HCT116 (cell line): ENCODE measurements at places on chromosomes 7 and 10. TPM values are rescaled to one million over a fixed set of nuclear protein-coding genes. Genes with fewer than 3 reads are reported as not detected.

DNA sequence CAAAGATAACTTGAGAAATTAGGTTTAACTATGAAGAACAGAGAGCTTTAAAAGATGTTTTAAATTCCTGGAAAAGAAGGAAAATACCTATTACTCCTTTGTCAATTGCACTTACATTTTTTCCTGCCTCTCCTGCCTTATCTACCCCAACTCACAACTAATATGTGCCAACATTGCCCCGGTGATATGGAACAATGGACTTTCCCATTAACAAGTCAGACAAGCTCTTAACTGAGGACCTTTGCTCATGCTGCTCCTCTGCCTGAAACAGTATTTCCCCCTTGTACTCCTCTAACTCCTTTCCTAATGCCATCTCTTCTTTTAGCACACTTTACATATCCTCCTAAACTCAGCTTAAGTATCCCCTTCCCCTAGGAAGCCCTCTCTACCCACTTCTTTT is 4.8 kb upstream of the ACTA2 start:
- no peak for DNase-seq

GRCh38 chr7:22759721-22760120 is 32.7 kb downstream of the IL6 start:
- no peak for DNase-seq

- DNase-seq: no peak
These were observed 1005.3 kb upstream of the SORCS1 start for GRCh38 chr10:108169846-108170245.

- DNase-seq: peak; percentile 31
These were observed 387.5 kb downstream of the CCSER2 start for GRCh38 chr10:84715911-84716310.

Gene OR2A1
- total RNA-seq: not detected

- no peak for DNase-seq
These were observed 78.4 kb downstream of the XRCC2 start for GRCh38 chr7:152597507-152597906.

DNA sequence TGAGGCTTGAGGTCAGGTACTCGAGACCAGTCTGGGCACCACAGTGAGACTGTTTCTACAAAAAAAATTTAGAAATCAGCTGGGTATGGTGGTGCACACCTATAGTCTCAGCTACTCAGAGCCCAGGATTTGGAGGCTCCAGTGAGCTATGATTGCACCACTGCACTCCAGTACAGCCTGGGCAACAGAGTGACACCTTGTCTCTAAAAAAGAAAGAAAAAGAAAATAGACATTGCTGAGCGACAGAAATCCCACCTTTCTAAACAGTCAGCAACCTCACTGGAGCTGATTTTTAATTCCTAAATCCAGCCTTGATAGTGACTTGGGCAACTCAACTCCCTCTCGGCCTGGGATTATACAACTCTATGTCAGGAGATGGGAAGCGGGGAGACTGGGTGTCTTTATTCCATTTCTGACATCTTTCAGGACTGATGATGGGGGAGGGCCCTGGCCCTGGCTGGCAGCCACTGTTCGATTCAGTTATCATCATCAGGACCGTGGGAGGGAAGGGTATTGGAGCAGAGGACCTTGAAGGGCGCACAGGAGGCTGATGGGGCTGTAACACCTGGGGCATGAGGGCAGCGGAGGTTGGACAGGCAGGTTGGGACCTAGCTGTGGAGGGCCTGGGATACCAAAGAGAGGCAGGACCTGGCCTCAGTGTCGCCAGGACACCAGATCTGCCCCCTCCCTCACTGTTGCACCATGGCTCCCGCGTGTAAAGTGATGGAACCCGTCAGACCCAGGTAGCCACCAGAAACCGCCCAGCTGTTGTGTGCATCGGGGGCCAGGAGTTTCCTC is 14.7 kb downstream of the HSPB1 start:
- no peak for DNase-seq

GRCh38 chr7:5997210-5997808 is 11.5 kb downstream of the PMS2 start:
- no peak for DNase-seq

DNA sequence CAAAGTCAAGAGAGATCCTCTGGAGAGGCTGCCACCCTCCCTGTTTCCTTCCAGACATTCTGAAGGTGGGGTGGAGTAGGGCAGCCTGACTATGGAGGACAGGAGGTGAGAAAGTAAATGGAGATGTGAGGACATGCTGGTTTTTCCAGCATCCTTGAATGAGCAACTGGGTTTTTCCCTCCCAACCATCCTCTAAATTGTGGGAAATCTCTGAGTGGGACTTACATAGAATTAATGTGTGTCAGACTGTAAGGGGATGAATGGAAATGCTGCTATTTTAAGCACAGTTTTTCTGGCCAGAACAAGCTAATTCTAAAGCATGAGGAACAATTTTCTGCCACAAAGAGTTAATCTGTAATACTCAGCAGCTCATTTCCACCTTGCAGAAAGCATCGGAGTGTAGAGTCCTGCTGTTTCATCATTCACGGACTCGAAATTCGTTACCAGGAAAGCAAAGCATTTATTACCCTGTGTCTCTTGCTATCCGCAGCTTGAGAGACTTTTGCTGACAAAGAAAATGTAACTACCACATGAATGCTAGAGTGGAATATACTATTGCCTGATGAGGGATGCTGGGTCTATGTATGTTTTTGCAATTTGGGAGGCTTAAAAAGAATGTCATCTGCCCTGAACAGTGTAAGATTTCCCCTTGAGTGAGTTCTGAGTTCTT is 213.0 kb downstream of the CELF2 start:
- DNase-seq: no peak

- no peak for DNase-seq
These were observed 40.5 kb downstream of the NRG3 start for GRCh38 chr10:81915504-81915897.

- DNase-seq: no peak
These were observed 6.8 kb upstream of the CLDN12 start for GRCh38 chr7:90396420-90396819.

DNA sequence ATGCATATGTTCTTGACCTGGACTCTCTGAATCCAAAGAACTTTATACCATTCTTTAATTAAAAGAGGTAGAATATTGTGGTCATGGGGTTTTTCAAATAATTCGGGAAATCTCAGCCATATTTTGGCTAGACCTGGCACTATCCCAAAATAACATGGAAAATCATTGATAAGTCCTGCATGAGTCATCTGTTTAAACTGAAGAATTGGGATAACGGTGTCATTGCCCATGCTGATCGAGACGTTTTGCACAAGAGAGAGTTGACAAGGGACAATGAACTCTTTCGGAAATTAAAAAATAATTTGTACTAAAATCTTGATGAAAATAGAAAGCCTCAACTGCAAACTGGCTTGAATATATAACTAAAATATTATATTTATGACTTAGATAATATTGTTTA is 19.9 kb upstream of the ABCB4 start:
- no peak for DNase-seq

Gene MEOX2
- total RNA-seq: not detected

Gene GHRHR
- total RNA-seq: not detected

GRCh38 chr7:70506434-70506833 is 625.5 kb upstream of the GALNT17 start:
- no peak for DNase-seq

DNA sequence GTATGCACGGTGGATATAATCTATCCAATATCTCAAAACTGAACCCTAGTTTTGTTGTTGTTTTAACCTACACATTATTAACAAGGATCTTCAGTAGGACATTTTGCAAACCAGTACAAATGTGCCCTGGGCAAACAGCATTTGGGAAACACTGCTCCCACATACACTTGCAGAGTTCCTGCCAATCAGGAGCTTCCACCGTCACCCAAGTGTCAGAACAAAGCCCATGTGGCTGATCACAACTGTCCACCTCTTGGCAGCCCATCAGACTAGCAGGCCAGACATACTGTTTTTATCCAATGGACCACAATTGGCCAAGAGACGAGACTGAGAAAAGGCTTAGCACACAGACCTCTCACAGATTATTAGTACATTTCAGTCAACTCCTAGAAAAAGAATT is 200.4 kb downstream of the FAM107B start:
- no peak for DNase-seq

Gene ZNF853
- total RNA-seq: 0.05 TPM

Gene SMO
- 12.8 TPM for total RNA-seq

Gene ANKRD30A
- not detected for total RNA-seq

Gene INSYN2A
- total RNA-seq: not detected

Gene OR13A1
- not detected for total RNA-seq

DNA sequence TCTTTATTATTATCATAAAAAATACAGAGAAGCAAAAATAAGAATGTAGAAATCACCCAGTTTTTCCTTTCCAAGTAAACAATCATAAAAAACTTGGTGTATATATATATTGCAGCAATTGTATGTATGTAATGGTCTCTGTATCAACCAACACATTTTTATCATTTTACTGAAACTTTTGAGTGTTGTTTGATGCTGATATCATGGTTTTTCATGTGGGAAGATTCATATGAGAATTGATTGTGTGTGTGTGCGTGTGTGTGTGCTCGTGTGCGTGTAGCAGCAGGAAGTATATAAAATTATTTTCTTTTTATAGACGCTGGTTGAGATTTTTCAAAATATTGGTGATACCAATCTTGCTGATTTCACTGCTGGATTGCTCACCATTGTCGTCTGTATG is 22.3 kb downstream of the SLC26A4 start:
- no peak for DNase-seq

Gene CLDN12
- total RNA-seq: 30.6 TPM

Gene CLDN3
- total RNA-seq: 19.2 TPM

Gene PKD2L1
- 0.17 TPM for total RNA-seq

Gene AGBL3
- total RNA-seq: 1.9 TPM

DNA sequence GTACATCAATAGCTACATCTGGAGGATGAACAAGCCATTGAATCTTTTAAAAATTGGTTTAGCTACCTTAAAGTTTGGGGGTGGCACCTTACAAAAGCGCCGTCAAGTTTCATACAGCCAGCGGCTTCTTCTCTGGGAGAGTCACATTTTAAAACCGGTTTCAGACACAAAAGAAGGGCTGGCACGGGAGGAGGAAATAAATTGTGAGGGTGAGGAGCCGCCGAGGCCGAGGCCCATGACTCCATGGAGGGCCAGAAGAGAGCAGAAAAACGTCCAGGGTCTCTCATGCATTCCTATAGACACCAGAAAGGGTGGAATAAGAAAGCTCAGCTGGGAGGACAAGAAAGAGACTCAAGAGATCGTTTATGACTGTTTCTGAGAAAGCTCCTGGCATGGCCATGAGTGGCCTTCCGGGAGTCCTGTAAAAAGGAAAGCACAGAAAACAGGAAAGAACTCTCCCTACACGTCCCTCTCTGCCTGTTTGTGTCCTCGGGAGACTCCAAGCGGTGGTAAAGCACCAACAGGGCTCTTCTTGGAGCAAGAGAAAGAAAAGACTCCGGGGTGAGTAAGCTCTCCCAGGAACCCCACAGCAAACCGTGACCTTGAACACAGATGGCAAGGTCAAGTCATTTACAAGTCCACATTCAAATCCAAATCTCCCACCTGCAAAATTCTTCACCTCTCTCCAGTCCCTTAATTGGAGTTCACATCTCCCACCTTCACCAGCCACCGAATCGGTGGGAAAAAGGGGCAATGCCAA is 1.8 kb downstream of the FRAT2 start:
- no peak for DNase-seq

Gene DOCK4
- 2.2 TPM for total RNA-seq

- DNase-seq: no peak
These were observed 731 bp upstream of the CRPPA start for GRCh38 chr7:16422103-16422435.

GRCh38 chr7:102019461-102019860 is 202.0 kb downstream of the CUX1 start:
- no peak for DNase-seq

- DNase-seq: no peak
These were observed 18.9 kb upstream of the ACTA2 start for GRCh38 chr10:88971221-88972061.

Gene GSAP
- total RNA-seq: not detected

DNA sequence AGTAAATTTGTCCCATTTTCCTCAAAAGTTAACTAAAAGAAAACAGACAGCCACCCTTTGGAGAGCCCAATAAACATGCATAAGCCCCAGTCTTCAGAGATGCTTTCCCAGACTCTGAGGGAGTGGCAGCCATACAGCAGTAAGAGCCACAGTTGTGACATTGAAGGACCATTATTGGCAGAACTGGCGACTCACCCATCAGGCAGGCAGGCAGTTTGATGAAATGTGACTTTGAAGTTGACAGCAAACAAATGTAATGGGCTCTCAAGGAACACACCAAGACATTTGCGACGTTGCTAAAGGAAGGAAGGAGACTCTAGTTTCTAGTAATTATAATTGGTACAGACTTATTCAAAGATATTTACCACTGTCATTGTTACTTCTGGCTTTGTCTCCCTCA is 287.5 kb upstream of the PHYHIPL start:
- no peak for DNase-seq

Gene SLC18A3
- not detected for total RNA-seq

- DNase-seq: no peak
These were observed 503.1 kb downstream of the GRID1 start for GRCh38 chr10:85863301-85864172.

DNA sequence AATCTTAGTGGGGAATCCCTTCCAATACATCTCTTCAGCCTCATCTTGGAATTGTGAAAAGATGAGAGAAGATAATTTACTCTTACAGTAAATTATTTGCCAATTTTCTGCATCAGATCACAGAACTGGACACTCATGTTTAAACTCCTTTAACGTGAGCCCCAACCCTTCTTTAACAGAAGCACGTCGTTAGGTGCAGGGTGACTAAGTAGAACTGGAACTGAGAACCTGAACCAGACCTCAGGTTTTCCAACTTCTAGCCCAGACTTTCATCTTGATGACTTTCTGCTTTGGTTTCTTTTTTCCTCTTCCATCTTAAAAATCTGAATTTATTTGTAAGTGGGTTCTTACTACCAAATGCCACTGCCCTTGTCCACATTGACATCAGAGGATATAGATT is 57.2 kb upstream of the LYZL2 start:
- DNase-seq: no peak

Gene PCGF5
- total RNA-seq: 27.5 TPM

Gene BTBD16
- total RNA-seq: 0.27 TPM

DNA sequence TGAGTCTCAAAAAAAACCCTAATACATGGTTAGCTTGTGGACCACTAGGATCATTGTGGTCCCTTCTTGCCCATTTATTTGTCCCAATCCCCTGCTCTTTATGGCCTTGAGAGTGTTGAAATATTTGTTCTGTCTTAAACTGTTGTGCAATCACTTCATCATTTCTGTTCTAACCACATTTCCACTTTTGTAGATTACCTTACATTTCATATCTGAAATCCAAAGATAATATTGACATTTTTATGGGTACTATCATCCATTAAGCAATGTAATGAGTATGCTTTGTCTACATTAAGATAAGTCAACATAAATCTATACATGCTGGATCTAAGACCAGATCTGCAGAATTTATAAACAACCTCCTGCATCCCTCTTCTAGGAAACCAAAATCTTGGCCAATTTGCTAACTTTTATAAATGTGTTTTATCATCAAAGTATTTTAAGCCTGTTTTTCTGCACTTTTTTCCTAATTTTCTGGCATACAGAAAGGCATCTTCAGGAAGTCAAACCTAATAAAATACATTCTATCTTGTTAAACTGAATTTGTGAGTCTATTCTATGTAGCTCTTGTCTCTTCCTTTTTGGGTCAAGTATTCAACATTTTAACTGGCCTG is 359.4 kb upstream of the CELF2 start:
- no peak for DNase-seq
